ENCODE measurements at places on chromosomes 11 and 22.

DNA sequence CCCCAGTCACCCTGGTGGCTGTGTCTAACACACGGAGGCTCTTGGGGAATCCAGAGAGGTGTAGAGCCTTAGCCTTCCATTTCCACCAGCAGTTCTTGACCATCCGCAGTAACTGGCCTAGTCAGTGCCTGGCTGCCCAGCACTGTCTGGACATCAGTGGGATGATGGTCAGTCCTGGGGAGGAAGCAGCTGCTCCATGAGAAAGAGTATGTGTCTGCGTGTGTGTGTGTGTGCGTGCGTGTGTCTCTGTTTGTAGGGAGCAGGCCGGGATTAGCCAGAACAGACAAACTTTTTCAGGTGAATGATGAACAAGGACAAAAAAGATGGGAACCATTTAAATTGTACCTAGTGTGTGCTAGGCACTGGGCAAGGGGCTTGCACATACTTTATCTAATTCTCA lies 109.3 kb upstream of the SYT13 start:
- DNase-seq, result no peak

GRCh38 chr11:8671193-8671612 lies 11.3 kb downstream of the TRIM66 start:
- DNase-seq, result no peak

DNA sequence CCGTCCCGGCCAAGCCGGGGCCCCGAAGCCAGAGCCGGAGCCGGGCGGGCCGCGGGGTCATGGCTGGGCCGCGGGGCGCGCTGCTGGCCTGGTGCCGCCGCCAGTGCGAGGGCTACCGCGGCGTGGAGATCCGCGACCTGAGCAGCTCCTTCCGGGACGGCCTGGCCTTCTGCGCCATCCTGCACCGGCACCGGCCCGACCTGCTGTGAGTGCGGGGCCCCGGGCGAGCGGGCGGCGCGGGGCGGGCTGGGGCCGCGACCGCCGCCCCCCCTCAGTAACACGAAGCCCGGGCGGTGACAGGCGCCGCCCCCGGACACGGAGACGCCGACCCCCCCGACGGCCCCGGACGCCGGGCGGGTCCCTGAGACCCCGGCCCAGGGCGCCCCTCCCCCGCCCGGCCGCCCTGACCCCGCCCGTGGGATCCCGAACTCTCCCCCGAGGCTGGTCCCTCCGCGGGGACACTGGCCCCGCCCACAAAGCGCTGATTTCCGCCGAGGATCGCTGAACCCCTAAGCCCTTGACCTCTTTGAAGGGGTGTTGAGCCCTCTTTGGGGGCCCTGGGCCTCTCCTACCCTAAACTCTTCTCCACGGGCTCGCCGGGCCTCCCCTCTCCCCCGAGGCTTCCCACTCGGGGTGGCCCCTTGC lies 389 bp downstream of the MICALL1 start:
- DNase-seq, result peak; percentile 35

DNA sequence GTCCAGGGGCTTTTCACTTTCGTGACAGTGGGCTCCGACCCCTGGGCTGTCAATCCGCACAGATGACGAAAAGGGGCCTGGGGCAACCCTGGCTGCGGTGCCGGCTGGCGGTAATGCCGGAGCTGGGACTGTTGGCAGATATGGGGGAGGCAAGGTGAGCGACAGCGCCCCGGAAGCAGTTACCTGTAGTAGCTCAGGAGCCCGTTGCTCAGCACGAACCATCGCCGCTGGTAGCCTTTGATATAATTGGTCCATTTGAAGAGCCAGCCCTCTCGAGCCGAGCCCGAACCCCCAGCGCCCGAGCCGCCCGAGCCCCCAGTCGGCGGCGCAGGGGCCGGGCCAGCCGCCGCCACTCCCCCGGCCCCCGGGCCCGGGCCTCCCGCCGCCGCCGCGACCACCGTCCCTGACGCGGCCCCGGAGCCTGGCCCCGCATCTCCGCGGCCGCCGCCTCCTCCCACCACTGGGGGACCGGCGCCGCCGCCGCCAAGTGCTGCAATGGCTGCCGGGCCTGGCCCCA lies 396 bp downstream of the OSBP start:
- peak; percentile 72 for DNase-seq

- DNase-seq, result no peak
Observed at GRCh38 chr22:47309476-47309875, 547.0 kb downstream of the TBC1D22A start.

DNA sequence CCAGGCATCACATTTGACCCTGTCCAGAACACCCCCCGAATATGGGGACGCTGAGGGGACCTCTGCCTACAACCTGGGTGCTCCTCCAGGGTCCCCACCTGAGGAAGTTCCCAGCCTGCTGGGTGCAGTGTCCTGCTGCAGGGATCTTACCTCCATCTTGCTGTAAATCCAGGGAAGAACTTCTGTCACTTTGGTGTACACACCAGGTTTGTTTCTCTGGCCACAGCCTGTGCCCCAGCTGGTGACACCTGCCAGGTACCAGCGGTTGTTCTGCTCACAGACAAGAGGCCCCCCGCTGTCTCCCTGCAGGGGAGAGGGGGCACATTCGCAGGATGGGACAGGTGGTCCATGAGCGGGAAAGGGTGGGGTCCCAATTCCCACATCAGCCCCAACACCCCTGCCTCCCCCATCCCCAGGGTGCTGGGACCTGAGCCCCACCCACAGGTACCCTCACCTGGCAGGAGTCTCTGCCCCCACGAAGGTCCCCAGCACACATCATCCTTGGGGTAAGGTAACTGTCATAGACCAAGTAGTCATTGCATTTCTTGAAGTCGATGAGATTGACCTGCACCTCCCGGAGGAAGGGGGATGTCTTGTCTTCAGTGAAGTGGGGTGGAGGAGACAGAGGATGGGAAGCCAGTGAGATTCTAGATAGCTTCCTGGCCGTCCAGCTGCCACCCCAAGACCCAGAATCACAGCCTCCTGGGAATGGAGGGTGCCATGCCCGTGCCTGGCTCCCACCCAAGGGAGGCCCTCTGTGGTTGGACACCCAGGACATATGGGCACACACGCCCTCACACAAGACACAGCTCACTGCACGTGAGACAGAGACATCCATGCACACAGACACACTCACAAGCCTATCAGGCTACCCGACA lies 25.5 kb downstream of the TMPRSS13 start:
- no peak for DNase-seq

DNA sequence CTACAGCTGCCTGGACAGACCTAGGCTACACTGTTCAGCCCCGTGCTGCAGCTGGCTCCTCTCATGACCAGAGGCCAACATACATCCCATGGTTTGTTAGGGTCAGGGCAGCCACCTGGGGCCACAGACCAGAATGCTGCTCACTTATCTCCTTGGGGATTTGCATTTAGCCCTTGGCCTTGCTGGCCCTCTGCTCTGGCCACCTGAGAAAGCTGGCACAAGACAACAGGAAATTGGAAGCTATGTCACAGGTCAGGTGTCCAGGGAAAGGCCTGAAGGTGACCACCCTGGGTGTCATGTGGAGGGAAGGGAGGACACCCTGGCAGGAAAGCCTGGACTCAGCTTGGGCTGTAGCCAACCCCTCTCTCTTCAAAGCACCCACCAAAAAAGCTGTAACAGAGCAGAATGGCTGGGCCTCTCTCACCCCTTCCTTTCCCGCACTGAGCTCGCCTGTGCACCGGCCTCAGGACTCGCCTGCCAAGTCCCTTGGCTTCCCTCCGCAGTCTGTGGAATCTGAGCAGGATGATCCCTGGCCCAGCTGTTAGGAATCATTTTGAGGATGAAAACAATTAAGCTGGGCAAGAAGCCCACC lies 86.3 kb downstream of the SNX19 start:
- no peak for DNase-seq

DNA sequence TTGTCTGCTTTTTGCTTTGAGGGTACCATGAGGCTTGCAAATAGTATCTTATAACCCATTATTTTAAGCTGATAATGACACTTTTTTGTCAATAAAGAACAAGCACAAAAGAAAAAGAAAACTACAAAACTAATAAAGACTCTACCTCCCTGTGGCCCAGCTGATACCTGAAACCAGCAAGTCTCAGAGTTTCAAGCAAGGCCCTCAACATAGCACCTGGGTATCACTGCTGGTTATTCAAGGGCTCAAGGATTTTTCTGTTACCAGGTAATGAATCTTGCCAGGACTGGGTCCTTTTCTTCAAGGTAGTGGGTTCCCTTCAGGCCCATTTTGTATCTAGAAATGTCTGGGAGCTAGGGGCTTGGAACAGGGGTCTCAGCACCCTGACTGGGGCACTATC lies 281.6 kb upstream of the C11orf87 start:
- no peak for DNase-seq

DNA sequence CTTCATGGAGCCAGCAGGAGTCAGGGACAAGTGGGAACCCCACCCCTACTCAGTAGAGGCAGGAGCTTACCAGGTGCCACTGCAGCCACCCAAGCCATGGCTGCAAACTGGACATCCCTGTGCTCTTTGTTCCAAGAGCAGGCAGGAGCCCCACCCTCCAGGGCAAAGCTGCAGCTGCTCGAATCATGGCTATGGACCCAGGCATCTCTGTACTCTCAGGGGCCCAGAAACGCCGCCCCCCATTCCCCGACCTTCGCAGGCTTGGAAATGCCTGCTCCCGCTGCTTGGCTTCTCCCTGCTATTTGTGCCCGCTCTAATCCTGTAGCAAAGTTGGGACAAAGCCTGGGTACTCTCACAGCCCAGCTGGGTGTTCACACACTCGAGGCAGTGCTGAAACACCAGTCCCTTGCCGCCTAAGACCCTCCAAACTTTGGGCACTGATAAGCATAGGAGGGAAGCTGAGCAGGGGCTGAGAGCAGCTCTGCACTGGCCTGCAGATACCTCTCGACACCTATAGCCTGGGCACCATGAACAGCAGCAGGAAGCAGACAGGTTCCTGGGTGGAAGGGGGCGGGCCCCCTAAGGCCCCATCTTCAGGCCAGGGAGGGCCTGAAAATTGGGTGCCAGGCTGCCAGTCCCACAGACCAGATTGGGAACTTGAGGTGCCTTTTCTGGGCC lies 402.4 kb downstream of the LRRC4C start:
- no peak for DNase-seq

DNA sequence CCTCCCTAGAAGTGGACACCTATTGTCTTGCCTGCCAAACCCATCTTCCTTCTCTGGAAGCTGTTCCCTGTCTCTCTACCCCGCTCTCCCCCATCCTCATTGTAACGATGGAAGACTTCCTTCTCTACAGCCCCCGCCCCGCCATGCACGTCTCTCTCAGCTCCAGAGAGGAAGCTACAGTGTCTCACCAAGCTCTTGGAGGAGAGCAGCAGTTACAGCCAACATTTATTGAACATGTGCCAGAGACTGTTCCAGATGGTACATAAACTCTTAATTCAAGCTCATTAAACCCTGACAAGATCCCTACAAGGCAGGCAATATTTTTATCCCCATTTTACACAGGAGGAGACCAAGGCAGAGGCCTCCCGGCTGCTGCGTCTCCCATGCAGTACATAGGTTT lies 15.1 kb downstream of the MCHR1 start:
- no peak for DNase-seq

DNA sequence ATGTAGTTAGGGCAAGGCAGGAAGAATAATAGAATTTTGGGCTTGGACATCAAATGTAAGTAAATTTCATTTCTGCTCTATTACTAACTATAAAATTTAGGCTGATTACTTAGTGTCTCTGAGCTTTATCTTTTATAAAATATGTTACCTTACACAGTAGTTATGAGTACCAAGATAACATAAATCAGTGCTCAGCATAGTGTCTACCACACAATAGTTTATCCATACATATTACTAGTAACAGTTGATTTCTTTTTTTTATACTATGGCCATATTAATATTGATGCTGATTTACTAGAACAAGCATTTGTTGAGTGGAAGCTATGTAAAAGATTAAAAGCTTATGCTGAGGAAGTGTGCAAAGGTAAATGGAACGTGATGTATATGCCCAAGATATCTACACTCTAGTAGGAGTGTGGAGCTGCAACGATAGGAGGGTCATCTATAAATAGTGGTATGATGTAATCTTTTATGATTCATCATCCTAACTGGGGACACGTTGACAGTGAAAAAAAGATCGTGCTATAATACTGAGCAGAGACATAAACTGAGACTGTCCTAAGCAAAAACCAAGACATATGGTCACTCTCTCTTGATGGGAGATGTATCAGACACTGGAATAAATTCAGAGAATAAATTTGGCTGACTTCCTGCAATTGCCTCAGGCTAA lies 8.7 kb upstream of the SLC5A12 start:
- DNase-seq, result no peak

DNA sequence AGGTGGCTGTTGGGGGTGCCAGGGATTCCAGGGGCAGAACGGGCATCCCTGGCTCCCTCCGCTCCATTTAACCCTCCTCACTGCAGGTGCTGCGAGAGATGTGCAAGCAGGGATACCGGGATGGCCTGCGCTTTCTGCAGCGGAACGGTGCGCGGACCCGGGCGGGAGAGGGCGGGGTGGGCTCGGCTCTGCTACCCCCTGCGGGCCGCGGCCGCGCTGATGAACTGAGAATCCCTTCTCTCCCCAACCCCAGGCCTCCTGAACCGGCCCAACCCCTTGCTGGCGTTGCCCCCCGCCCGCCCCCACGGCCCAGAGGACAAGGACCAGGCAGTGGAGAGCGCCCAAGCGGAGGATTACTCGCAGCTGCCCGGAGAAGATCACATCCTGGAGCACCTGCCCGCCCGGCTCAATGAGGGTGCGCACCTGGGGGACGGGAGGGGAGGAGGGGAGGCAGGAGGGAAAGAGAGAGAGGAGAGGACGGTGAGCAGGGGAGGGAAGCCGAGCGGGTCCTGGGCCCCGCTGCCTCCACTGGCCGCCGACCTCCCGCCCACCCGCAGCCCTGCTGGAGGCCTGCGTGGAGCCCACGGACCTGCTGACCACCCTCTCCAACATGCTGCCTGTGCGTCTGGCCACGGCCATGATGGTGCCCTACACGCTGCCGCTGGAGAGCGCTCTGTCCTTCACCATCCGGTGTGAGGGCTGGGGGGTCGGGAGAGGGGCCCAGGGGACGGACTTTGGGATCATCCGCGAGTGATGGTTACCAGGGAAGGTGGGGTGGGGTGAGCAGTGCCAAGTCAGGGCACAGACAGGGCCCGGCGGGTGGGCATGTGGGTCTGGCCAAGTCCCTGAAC lies 4.1 kb upstream of the CRACR2B start:
- DNase-seq, result no peak

GRCh38 chr22:49462291-49462690 lies 365.4 kb downstream of the BRD1 start:
- DNase-seq, result no peak

DNA sequence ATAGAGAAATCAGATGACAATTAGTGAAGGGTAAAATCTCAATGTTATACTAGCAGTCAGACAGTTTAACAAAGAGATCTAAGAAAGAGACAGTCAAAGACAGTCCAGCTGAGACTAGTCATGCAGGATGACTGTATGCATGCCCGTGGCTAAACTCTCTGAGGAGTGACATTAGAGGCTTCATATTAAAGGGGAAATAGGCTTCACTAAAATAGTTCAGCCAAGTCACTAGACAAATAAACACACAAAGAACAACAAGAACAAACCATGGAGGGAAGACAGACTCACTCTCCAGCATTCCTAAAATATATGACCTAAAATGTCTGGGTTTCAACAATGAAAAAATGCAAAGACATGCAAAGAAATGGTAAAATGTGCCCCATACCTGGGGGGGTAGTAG lies 18.6 kb upstream of the APLNR start:
- DNase-seq, result no peak

DNA sequence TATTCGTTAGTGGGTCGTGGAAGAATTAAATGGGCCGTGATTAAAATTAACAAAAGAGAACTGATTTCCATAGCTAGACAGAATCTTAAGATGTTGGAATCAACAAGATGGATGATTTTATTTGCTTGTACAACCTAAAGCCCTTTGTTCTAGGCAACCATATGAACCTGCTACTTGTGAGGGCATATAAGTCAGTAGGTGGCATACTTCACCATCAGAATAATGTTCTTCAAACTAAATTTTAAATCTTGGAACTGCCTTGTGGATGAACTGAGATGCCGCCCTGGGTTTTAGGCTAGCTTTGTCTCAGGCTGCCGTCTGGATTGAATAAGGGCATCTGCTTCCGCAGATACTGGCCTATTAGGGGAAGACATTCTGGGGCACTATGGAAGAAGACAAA lies 40.9 kb downstream of the CSRP3 start:
- DNase-seq, result no peak
